ENCODE measurements at places on chromosomes 12 and 14.

DNA sequence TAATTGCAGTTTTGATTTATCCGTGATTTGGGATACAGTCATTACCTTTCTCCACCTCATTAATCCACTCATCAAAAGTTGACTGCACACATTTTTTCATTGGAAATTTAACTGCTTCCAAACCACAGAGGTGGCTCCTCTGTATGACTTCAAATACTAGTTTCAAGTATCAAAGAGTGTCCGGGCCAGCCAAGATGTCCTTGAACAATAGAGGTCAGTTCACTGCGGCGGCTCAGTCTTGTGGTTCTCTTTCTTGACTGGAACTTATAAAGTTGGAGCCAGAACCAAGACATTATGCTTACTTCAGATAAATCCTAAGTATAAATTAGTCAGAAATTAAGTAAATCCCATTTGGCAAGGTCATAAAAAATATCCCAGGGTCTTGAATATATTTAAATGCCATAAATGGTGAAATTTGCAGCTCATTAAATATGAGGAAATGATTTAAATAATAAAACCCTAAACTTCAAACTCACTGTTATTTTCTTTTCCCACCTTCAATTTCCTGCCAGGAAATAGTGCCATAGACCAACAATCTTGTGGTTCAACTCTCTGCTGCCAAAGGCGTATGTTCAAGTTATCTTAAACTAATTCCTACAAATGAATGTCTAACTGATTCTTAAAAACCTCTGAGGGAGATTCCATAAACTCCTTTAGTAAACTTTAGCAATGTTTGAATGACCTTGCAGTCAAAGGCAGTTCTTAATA, 360.8 kb downstream of the AEBP2 start:
- DNase-seq: no peak

DNA sequence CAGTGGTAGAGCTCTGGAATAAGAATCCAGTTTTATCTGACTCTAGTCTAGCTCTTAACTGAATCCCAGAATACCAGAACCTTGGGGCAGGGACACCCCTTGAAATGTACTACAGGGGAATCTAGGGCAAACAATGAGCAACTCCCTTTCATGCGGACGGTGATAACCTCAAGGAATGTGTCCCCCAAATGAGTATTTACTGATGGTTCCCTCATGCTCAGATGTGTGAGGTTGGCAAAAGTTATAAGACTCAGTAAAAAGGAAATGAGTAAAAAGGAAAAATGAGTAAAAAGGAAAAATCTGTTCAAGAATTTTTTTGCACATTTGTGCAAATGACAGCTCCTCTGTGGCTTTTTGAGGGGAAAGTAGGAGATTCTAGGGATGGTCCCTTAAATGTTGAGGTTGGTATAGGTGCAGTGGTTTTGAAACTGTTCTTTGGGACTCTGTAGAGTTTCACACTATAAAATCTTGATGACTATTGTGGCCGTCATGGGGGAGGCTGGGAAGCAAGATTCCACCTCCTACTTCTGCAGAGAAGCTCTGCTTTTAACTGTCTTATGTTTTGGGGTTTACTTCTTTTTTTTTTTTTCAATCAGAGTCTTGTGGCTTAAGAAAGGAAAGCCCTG, 58.6 kb downstream of the NRXN3 start:
- no peak for DNase-seq

DNA sequence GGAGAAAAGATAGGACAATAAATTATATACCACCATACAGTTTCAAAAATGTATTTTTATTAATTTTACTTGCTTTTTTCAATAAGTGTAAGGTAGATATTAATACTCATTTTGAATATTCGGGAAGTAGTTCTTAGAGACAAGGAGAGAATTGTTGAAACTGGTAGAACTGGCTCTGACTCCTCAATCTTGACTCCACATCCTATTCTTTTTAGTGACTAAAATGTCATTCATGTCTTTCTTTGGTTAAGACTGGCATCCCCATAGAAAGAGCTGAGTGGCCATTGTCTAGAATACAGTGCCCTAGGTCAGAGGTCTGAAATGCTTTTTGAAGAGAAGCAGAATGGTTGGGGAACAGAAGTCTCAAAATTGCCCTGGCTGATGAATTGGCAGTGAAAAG, 177.6 kb upstream of the LRIG3 start:
- DNase-seq: no peak

GRCh38 chr12:13197526-13198143, 1.1 kb downstream of the EMP1 start:
- DNase-seq: no peak
